ENCODE measurements at places on chromosomes 11 and 22. TPM values are rescaled to one million over a fixed set of nuclear protein-coding genes. Genes with fewer than 3 reads are reported as not detected.

GGTLC2 gene
- total RNA-seq: not detected

GRCh38 chr11:44467413-44467812 lies 98.0 kb upstream of the CD82 start:
- DNase-seq: no peak

DNA sequence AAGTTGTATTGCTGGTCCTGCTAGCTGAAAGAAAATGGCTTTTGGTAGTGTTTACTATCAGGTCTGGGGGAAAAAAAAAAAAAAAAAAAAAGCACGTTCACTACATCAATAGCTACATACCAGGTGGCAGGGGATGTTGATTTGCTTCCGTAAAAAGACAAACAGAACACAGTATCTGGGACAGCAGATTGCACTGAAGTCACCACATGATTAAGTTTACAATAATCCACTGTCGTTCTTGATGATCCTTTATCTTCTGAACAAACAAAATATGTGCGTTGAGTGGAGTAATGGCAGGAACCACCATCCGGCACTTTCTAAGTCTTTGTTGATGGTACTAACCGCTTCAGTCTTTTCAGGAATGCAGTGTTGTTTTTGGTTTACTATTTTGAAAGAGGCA lies 48.7 kb downstream of the DDX6 start:
- no peak for DNase-seq

- no peak for DNase-seq
Observed at GRCh38 chr11:386483-386882, 7.5 kb upstream of the PKP3 start.

GRCh38 chr11:34311126-34311525 lies 46.7 kb downstream of the ABTB2 start:
- no peak for DNase-seq

C22orf31 gene
- not detected for total RNA-seq

MISFA gene
- total RNA-seq: 0.69 TPM

SSH3 gene
- 26.3 TPM for total RNA-seq

KBTBD4 gene
- 21.2 TPM for total RNA-seq

- DNase-seq: no peak
Observed at GRCh38 chr11:118903204-118904015, 19.7 kb downstream of the CXCR5 start.

DNA sequence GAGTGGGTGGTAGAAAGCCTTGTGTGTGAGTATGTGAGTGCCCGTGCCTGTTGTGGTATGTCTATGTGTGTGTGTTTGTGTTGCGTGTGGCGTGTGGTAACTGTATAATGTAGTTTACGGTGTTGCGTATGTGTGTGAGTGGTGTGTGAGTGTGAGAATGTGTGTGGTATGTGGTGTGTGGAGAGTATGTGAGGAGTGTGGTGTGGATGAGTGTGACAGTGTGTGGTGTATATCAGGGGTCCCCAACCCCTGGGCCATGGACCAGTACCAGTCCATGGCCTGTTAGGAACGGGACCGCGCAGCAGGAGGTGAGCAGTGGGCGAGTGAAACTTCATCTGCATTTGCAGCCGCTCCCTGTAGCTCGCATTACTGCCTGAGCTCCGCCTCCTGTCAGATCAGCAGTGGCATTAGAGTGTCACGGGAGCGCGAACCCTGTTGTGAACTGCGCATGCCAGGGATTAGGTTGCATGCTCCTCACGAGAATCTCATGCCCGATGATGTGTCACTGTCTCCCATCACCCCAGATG lies 5.7 kb downstream of the UPK3A start:
- DNase-seq: no peak

GRCh38 chr11:95084509-95084908 lies 5.1 kb upstream of the ENDOD1 start:
- no peak for DNase-seq

GRCh38 chr11:110890995-110891394 lies 178.8 kb upstream of the ARHGAP20 start:
- DNase-seq: no peak

GRCh38 chr22:43540529-43540923 lies 128.7 kb downstream of the MPPED1 start:
- DNase-seq: no peak

- DNase-seq: no peak
Observed at GRCh38 chr11:68043349-68044144, 4.7 kb downstream of the TCIRG1 start.

KRTAP5-7 gene
- total RNA-seq: not detected
